ENCODE measurements at places on chromosomes 11 and 22.

DNA sequence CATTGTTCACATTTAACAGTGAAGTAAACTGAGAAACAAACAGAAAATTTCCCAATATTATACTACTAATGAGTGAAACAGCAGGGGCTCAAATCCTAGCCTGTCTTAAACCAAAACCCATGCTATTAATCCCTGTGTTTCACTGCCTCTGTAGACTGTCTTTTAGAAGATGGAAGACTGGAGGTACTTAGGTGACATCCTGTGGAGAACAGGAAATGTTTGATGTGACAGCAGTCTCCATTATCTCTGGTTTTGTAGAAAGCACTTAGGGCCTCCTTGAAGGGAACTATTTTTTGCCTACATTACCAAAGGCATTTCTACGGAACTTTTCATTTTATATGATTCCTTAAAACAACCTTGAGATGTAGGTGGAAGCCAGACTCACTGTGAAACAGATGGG lies 288.1 kb upstream of the SORL1-AS1 start:
- no peak for DNase-seq

DNA sequence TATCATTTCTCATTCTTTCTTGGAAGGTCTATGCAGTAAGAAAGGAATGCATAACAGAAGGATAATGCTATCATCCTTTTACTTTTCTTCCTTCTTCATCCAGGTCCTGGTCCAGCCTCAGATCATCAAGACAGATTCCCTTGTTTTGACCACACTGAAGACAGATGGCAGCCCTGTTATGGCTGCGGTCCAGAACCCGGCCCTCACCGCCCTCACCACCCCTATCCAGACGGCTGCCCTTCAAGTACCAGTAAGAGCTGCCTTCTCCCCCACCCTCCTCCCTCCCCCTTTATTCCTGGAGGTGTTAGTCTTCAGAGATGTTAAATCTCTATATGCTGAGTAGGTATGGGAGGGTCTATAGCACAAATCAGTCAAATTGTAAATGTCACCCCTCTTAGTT lies 37.9 kb downstream of the SREBF2 start:
- DNase-seq = no peak

- DNase-seq = no peak
These were observed 407.1 kb upstream of the LRRC4C start for GRCh38 chr11:41866525-41866924.

- DNase-seq = no peak
These were observed 28.7 kb downstream of the ARAP1 start for GRCh38 chr11:72723508-72723907.

GRCh38 chr22:31556627-31557203 lies 60.4 kb downstream of the SFI1 start:
- no peak for DNase-seq

DNA sequence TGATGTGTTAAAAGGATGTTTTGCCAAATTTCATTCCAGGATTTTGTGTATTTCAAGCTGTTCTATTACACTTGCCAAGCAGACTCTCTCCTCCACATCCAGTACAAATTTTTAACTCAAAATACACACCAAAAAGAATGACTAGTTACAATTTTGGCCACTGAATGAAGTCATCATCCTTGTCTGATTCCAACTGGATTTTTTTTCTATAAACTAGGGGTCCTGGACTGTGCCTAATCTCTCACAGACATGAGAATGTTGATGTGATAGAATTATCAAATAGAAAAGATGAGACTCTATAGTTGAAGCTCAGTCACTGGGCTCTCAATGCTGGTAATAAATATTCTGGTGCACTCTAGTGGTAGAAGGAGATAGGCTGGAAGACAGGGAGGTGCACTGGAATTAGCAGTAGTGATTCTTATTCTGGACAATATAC lies 85.8 kb downstream of the FANCF start:
- peak; percentile 27 for DNase-seq

DNA sequence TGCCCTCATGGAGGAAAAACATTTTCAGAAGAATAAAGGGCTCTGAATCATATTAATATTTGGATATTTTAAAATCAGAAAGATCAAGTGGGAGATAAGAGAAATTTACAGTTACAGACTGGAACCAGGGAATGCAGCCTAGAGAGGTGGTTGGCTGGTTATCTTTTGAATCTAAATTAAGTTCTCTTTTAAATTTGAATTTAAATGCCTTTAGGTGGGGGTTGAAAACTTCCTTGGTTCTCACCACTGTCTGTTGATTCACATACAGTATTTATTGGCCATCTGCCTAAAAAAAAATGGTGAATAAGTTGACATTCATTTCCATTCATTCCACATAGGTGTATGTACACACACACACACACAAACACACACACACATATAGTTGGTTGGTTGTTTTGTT lies 35.7 kb upstream of the PTPRJ start:
- DNase-seq = no peak

DNA sequence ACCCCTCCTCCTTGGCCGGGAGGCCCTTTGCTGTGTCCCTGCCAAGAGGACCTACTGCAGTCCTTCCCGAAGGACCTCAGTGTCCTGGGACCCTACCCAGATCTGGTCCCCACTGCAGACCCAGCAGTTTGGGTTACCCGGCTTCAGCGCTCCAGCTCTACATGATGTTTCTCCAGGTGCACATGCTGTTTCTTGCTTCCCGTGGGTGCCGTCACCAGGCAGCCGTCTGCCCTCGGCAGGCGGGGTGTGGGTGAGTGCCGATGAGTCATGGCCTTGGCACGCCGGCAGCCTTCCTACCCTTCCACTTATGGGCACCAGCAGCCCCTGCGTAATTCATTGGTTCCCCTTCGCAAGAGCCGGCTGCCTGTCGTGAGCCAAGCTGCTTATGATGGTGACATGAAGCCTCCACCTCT lies 101.8 kb downstream of the BCR start:
- DNase-seq = no peak

GRCh38 chr11:68149417-68149816 lies 28.2 kb upstream of the CHKA start:
- peak; percentile 15 for DNase-seq

GRCh38 chr22:47553436-47553835 lies 791.0 kb downstream of the TBC1D22A start:
- no peak for DNase-seq

DNA sequence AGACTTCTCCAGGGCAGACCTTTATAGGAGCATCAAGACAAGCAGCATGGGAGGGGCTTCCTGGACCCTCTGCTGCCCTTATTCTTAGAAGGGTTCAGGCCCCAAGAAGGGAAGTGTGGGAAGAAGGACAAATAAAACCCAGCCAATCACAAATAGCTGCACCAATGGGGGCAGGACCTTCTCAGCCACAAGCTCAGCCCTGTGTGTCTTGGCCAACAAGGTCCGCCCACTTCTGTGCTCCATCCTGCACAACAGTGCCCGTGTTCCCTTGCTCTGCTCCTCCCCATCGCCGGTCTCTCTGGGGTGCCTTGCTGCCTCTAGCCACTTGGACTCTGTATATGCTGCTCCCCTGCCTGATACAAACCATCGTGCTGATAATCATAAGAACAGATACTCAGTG lies 86.1 kb downstream of the NAT10 start:
- DNase-seq = no peak

- DNase-seq = no peak
These were observed 932.3 kb downstream of the BRD1 start for GRCh38 chr22:48895336-48895735.

GRCh38 chr11:119918347-119918746 lies 189.3 kb upstream of the NECTIN1 start:
- no peak for DNase-seq

- peak; percentile 6 for DNase-seq
These were observed 175.0 kb downstream of the INSC start for GRCh38 chr11:15289723-15290122.

All from NCI-H345 (cell line).